ENCODE measurements at places on chromosomes 6 and 20.

- DNase-seq: no peak
Observed at GRCh38 chr6:107348224-107348623, 111.1 kb downstream of the PDSS2 start.

- DNase-seq: no peak
Observed at GRCh38 chr6:15791448-15792181, 128.8 kb upstream of the DTNBP1 start.

DNA sequence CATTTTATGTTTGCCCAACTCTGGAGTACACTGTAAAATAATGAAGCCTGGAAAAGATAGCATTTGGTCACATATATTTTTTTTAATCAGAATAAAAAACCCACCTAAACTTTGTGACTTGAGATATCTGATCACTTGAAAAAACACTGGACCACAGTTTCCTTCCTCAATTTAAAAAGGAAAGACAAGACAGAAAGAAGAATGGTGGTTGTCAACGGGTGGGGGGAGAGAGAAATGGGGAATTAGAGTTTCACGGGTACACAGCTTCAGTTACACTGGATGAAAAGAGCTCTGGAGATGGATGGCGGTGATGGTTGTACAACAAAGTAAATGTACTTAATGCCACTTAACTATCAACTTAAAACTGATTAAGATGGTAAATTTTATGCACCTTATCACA is 14.7 kb upstream of the DST start:
- no peak for DNase-seq

GRCh38 chr20:44355498-44356352 is at the start of gene HNF4A:
Gene HNF4A, plus strand, starts transcription at chr20:44355699. Its CDS starts 106 bp downstream, at chr20:44355805.
- DNase-seq: no peak

GRCh38 chr20:48326868-48327267 is 500.9 kb downstream of the PREX1 start:
- no peak for DNase-seq

DNA sequence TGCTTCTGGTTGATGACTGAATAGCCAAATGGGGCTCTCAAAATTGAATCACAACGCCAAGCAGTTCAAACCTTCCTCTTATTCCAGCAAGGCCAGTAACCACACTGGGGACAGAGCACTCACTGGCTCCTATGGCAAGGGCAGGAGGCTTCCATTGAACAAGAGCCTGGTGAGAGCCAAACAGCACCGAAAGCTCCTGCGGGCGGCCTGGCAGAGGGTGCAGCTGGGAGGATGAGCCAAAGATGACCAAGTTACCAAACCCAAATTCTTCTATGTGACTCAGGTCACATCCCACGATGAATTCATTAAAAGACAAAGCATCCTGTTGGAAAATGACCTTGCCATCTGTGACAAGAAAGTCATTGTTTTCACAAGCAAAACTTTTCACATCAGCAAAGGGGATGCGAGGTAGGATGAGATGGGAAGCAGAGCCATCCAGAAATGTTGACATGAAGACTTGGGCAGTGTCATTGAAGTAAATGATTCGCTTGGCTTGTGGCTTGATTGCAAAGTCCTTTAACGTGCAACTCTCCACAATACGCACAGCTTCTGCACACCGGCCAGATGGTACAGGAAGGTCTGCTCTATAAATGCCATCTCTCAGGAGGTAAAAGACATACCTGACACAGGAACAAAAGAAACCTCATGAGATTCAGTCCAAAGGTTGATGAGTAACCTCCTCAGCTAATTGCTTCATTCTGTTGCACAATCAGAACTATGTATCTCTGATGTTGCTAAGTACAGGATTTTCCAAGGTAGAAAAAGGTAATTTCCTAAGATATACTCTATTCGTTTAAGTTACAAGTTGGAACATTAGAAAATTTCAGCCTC is 36.3 kb downstream of the ROS1 start:
- DNase-seq: no peak

DNA sequence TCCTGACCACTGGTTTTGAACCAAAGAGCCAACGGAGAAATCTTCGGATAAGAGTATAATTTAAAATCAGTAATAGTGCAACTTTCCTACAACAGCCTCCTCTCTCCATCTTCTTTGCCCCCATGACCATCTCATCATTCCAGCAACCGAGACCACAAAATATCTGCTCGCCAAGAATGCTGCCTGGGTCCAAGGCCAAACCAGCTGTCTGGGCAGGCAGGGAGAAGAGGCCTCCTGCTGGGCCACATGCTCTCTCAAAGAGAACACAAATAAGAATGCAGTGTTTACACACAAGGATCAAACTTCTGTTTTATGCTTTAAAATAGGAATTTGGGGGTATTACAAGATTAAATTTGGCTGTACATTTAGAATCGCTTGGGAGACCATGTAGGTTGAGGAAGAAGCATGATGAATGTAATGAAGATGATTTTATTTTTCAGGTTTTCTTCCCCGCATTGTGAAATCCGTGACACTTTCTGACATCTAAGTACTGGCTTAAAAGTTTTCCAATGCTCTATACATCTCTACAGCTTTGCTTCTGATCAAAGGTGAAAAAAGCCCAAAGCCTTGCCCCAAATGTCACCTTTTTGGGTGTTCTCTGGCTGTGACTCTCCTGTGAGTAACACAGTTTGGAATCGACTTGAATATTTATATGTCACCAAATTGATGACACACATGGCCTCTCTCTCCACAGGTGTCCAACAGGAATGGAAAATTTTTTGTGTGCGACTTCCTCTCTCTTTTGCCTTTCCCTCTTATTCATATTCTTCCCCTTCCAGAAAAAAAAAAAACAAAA is 79.4 kb upstream of the PROKR2 start:
- no peak for DNase-seq

DNA sequence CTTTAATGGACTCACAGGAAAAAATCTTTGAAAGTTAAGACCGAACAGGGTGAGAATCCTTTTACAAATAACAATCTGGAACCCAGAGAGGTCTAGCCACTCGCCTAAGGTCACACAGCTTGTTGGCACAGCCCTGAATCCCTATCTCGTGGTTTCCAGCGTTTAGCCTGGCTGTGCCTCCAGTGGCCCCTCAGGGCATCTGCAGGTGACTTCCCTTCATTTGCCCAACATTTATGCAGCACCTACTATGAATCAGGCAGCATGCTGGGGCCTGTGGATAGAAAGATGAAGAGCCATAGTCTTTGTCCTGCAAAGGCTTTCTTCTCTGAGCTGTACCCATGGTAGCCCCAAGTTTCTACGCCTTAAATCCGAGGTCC is 2.6 kb upstream of the NR2E1 start:
- DNase-seq: no peak
